ENCODE measurements at places on chromosomes 4 and X.

GRCh38 chrX:3142259-3143042 lies 101.2 kb downstream of the ARSF start:
- no peak for DNase-seq
- no peak overlapping the region for H3K4me3 ChIP-seq
- no peaks in the 10 kb centered on the region for H3K36me3 ChIP-seq
- H3K27ac ChIP-seq, result no peak overlapping the region
- H3K27me3 ChIP-seq, result peaks cover 13% of the 10 kb centered on the region

GRCh38 chr4:48193096-48193836 lies 59.2 kb upstream of the TXK start:
- no peaks in the 10 kb centered on the region for H3K27me3 ChIP-seq
- DNase-seq, result no peak
- H3K4me1 ChIP-seq, result peaks cover 25% of the 10 kb centered on the region
- no peak overlapping the region for H3K27ac ChIP-seq
- H3K4me3 ChIP-seq, result no peak overlapping the region

GRCh38 chr4:7964890-7965662 lies 25.4 kb upstream of the AFAP1 start:
- DNase-seq, result no peak
- H3K27ac ChIP-seq, result no peak overlapping the region
- no peaks in the 10 kb centered on the region for H3K36me3 ChIP-seq
- H3K4me1 ChIP-seq, result peaks cover 30% of the 10 kb centered on the region

GRCh38 chrX:132331000-132331399 lies 111.8 kb upstream of the RAP2C start:
- no peaks in the 10 kb centered on the region for H3K36me3 ChIP-seq
- H3K4me3 ChIP-seq, result no peak overlapping the region
- H3K27me3 ChIP-seq, result no peaks in the 10 kb centered on the region
- H3K4me1 ChIP-seq, result no peaks in the 10 kb centered on the region
- DNase-seq, result no peak
- H3K27ac ChIP-seq, result no peak overlapping the region

GRCh38 chr4:70496231-70496630 lies 22.1 kb upstream of the AMTN start:
- H3K4me3 ChIP-seq, result no peak overlapping the region
- no peaks in the 10 kb centered on the region for H3K36me3 ChIP-seq
- H3K27me3 ChIP-seq, result no peaks in the 10 kb centered on the region
- H3K4me1 ChIP-seq, result no peaks in the 10 kb centered on the region
- H3K27ac ChIP-seq, result no peak overlapping the region
- DNase-seq, result no peak

DNA sequence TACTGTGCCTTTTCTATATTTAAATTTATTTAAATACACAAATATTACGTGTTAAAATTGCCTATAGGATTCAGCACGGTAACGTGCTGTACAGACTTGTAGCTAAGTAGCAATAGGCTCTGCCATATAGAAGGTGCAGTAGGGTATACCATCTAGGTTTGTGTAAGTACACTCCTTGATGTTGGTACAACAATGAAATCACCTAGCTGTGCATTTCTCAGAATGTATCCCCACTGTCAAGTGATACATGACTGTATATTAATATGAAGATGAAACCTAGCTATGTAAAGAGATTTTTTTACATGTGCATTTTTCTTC lies 431.2 kb downstream of the KCTD8 start:
- DNase-seq, result no peak
- peaks cover 3% of the 10 kb centered on the region for H3K4me1 ChIP-seq
- H3K4me3 ChIP-seq, result no peak overlapping the region
- H3K27ac ChIP-seq, result no peak overlapping the region
- H3K36me3 ChIP-seq, result peaks cover 13% of the 10 kb centered on the region
- H3K27me3 ChIP-seq, result no peaks in the 10 kb centered on the region
